ENCODE measurements at places on chromosomes 7 and 10.

DNA sequence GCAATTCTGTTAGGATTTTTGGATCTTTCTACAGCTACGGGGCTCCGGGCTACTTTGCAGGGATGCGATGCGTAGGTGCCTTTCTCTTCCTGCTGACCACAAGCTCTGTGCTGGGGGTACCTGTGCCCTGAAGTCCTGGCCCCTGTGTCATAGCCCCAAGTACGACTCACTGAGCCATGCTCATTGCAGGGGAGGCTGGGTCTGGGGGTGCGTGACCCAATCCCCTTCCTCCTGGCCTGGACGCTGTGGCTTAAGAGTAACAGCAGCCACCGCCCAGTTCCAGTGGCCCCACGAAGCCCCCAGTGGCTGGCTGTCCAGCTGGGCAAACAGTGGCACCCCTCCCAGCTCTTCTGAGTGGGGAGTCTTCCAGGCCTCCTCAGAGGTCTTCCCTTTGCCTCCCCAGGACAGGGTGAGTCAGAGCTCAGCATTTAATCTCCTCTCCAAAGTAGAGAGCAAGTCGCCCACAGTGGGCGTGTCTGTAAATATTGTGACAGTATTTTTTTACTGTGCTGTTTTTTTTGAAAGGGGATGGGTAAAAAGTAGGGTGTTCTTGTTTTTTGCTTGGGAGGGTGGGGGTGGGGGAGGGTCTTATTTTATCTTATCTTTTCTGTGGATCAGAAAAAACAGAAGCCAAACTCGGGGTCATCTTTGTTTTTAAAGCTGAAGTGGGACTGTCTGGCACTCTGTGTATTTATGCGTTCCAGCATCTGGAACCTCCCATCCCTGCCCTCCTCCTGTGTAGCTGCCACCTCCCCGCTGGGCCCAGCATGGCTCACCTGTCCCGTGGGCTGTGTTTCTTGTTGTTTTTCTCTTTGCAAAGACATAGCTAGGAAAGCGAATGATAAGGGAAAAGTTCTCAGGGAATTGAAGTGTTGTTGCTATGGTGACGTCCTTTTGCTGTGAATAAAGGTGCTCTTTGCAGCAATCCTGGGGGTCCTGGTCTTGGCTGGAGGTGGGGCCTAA lies 8.2 kb downstream of the LFNG start:
- peak; percentile 29 for DNase-seq

DNA sequence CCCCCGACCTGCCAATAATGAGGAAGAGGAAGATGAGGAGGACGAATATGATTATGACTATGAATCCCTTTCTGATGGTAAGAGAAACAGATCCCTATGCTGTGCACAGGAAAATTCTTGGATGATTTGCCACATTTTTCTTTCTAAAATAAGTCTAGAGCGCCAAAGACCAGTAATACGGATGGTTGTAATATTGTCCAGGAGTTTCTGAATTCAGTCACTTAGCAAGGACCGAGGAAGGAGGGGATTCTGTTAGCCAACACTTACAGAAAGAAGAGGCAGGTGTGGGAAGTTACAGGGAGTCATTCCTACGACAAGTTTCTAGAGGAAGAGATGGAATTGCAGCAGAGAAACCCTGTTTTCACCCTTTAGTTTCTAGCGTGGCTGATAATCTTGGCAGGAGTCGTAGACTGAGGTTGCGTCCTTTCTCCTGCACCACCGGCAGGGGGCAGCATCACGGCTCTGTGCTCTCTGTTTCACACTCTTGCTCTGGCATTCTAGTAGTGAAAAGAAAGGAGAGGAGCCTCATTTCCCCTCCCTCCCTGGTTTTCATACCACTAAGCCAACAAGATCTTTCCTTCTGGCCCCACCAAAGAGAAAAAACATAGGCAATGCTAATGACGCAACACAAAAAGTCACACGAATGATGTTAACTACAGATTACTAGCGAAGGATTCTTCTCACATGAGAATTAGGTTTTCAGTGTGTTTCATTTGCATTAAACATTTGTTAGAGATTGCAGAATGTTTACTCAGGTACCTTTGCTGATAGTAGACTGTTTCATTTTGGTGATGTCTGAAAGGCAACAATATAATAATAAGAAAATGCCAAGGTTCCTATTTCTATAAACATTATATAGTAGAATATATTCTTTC lies 82.7 kb downstream of the NOC3L start:
- DNase-seq: no peak

DNA sequence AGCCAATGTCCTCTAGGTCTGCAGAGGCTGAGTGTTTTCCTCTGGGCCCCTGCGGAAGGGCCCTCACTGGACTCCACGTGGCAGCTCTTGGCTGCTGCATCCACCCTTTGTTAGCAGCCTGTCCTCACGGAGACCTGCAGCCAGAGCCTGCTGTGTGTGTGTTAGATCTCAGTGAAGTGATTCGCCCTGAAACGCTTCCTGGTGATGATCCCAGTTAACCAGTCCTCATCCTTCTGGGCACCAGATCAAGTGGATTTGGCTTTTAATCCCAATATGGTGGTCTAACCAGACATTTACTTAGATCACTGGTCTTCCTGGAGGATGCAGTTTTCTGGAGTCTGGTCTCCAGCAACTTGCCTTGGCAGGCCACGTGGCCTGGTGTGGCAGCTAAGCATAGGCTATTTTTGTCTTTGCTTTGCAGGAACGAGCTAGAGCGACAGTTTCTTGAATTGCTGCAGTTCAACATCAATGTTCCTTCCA lies 39.5 kb upstream of the GJD4 start:
- DNase-seq: no peak

DNA sequence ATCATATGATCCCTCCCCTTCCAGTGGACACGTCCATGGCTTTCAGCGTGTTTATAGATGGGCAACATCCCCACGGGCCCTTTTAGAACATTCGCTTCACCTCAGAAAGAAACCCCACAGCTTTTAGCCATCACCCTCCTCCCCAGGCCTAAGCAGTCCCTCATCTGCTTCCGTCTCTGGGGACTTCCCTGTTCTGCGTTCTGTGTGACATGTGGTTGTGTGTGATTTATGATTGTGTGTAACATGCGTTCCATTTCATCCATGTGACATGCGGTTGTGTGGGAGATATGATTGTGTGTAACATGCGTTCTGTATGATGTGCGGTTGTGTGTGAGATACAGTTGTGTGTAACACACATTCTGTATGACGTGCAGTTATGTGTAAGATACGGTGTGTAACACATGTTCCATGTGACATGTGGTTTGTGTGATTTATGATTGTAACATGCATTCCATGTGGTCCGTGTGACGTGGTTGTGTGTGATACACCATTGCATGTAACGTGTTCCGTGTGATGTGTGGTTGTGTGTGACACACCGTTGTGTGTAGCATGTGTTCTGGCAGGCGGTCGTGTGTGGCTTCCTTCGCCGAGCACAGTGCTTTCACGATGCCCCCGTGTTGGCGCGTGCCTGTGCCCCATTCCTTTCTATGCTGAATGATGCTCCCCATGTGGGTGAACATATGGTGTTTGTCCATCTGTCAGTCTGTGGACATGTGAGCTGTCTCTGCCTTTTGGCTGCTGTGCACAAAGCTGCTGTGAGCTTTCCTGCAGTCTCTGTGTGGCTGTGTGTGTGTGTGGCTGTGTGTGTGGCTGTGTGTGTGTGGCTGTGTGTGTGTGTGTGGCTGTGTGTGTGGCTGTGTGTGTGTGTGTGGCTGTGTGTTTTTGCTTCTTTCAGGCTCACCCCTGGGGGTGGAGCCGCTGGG lies 26.2 kb downstream of the PWWP2B start:
- no peak for DNase-seq

- no peak for DNase-seq
These were observed 47.2 kb downstream of the DNAJC12 start for GRCh38 chr10:67790534-67791408.

Data from stimulated activated naive CD4-positive, alpha-beta T cell (primary cell).